ENCODE measurements at places on chromosomes 7 and 10.

GRCh38 chr7:43522406-43523156 is 60.3 kb upstream of the STK17A start:
- peak; percentile 11 for DNase-seq

- DNase-seq = peak; percentile 26
Measured at GRCh38 chr7:16657656-16658279, 11.8 kb downstream of the BZW2 start.

GRCh38 chr10:30997536-30998235 is 34.0 kb downstream of the ZNF438 start:
- DNase-seq = no peak

- DNase-seq = no peak
Measured at GRCh38 chr7:125908711-125909110, 979.1 kb upstream of the POT1 start.

DNA sequence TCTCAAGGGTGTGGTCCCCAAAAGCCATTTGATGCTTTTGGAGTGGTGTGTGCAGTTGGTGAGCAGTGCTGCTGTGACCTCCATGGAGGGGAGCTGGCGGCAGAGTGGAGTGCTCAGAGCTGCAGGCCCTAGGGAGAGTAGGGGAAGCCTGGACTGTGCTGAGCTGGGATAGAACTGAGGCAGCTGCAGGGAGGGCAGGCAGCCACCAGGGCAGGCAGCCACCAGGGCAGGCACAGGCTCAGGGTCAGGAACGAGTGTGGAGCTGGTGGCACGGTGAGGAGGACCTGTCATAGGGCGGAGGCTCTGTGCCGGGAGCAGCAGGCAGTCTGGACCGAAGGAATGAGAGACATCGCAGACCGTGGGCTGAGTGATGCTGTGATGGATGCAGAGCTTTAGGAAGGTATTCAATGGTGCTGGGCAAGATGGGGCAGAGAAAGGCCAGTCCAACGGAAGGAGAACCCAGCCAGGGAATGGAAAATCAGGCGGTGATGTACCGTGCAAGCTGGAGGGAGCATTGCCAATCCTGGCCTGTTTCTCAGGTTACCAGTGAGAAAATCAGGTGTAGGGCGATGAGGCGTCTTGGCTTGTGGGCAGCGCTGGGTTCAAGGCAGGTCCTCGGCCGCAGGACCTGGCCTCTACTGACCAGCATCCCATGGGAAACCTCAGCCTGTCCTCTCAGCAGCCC is 152.6 kb downstream of the CAMK1D start:
- no peak for DNase-seq
